ENCODE measurements at places on chromosomes 5 and 9.
A peak's percentile ranks its signal among the peaks of the same experiment; 100 is the strongest.

- DNase-seq = peak; percentile 28
These were observed 112.3 kb downstream of the GCNT1 start for GRCh38 chr9:76571288-76571687.

- DNase-seq = no peak
These were observed 226.6 kb downstream of the EBF1 start for GRCh38 chr5:158873104-158873503.

DNA sequence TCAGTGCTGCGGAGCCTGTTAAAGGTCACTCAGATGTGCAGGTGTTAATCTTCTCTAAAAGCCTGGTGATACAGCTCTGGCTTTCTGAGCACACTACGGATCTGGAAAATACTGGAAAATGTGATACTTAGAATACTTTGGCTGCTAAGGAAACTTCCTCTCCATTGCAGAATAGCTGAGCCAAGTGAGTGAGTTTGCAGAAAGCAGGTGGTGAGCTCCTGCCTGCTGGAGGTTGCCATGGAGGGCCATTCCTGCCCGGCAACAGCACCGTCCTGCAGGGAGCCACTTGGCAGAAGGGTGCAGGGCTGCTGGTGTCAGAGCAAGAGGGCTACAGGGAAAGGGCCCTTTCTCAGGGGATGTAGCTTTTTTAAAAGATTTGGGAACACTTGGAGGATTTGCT lies 40.7 kb downstream of the SECISBP2 start:
- DNase-seq = no peak

DNA sequence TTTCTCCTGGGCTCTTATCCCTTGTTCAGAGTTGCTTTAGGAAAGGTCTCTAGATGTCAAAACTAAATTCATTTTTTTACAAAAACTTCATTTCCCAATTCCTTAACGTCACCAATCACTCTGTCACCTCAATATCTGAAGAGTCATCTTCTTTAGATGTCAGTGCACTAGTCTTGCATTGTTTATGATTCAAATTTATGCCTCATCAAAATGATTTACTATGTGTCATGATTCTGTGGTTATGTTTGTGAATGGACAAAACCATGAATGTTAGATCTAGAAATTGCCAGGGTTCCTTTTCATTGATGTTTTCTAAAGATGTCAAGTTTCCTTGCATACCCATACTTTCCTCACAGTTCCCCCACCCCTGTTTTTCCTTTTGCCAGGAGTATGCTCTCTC lies 21.5 kb downstream of the CWC27 start:
- no peak for DNase-seq

GRCh38 chr5:172444110-172444510 lies 10.2 kb downstream of the SH3PXD2B start:
- no peak for DNase-seq

DNA sequence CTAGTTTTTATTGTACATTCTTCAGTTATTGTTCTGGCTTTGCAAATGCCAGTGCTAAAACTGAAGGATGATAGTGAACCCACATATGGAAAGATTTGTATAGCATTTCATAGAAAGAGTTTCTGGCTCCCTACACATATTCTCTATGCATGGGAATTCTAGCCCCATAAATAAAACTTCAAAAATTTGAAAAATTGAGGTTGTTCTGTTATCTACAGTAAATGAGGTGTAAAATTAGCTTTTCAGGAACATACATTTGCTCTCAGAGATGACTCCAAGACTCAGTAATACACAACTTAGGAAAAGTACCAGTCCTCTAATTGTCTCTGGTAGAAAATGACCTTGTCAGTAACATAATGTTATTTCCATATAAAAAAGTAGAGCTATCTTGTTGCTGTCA lies 80.2 kb upstream of the DPYSL3 start:
- DNase-seq = no peak

GRCh38 chr5:37323607-37324006 lies 47.3 kb downstream of the NUP155 start:
- no peak for DNase-seq

DNA sequence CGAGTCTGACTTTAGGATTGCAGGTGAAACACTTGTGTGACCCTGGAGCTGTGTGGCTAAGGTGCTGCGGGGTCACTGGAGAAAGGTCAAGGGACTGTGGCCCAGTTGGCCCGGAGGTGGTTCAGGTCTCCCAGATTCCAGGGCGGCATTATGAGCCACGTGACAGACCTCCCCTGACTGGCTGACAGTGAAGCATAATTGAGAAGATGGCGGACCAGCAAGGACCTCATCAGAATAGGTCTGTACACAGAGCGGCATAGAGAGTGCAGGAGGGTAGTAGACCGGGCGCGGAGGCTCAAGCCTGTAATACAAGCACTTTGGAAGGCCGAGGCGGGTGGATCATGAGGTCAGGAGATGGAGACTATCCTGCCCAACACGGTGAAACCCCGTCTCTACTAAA lies 815 bp upstream of the ODF2 start:
- no peak for DNase-seq

- DNase-seq = no peak
These were observed 20.2 kb upstream of the FOXB2 start for GRCh38 chr9:76999261-76999660.

GRCh38 chr5:137075163-137075970 lies 423.8 kb downstream of the SPOCK1 start:
- DNase-seq = peak; percentile 51

- peak; percentile 99 for DNase-seq
These were observed at the start of gene MRPS30 for GRCh38 chr5:44808435-44809214. MRPS30 (plus strand) TSS chr5:44808947; CDS start chr5:44808963, 16 bp downstream.

- DNase-seq = no peak
These were observed 156.1 kb downstream of the LURAP1L start for GRCh38 chr9:12930906-12931305.

DNA sequence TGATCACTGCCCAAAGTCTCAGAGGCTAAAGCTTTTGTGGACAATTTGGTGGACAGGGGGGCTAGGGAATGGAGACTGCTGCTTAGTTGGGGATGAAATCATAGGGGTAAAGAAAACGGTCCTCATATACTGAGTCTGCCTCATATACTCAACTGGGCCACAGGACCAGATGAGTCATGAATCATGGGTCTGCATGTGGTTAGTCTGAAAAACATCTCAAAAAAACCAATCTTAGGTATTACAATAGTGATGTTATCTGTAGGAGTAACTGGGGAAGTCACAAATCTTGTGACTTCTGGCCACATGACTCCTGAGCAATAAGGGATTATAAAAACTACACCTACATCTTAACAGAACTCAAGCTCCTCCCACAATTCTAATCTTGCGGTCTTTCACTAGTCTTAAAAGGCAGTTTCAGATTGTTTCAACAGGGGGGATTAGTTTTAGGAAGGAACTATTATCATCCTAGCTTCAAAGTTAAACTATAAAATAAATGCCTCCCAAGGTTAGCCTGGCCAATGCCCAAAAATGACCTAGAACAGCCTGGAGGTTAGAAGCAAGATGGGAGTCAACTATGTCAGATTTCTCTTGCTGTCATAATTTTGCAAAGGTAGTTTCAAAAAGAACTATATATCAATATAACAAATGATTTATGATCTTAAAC lies 17.5 kb downstream of the TMEM161B start:
- peak; percentile 90 for DNase-seq

DNA sequence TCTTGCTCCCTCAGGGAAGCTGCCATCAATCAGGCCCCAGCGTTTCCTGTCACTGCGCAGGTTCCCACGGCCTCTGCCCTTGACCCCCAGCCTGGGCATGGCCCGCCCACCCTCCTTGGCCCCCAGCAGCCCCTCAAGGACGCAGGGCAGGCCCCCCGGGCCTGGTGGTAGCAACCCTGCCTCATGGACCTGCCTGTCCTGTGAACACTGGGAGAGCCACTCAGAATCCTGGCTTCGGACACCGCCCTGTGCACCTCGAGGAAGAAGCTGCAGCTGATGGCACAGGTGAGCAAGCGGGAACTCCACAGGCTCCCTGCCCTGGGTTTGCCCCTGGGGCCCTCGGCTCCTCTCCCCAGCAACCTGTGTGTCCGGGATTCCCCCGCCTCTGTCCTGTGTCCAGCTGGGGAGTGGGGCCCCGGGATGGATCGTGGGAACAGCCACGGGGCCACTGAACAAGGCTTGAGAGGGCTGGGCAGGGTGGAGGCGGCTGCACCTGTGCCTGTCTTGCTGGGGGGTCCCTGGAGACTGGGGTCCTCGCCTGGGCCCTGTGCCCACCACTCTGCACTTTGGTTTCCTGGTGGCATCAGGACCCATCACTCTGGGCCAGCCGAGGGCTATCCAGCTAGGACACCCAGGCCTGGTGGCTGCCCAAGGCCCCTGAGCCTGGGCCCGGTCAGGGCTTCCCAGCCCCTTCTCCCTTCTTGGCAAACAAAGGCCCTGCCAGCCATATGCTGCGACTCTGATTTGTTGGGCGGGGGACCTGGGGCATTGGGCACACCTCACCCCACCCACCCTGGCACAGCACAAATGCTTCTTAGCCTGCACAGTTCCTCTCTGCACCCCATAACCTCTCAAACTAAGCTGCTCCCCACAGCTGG lies 33.5 kb upstream of the EGFL7 start:
- no peak for DNase-seq

DNA sequence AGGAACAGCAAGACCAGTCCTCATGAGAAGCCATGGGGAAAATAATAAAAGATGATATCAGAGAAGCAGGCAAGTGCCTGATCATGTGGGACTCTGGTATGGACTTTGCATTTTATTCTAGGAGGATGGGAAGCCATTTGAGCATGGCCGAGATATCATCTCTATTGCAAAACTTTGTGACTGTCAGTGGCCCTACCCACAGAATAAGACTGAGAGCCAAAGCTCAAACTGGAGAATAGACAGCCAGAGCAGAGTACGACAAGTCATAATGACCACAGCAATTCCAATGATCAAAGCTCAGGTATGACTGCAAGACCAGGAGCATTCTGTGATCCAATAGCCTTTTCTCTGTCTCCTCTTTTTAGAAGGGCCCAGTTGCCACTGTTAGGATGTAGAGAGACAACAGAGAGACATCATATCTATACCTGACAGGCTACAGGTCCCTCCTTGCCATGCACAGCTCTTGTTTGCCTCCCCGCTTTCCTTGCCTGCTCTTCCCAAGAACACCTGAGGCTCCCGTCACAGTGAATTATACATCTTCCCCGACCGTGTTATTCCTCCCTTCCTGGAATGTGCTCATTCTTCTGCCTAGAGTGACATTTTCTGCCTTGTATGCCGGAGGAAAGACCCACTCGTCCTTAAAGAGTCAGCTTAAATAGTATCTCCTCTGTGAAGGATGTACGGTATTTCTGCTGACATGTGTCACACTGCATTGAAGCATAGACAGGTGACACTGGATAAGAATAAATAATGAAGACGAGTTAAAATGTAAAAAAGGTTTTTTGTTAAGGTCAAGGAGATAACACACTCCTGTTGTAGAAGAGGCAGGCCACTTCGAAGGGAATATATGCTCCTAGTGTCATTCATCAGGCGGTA lies 248.7 kb upstream of the MAP3K1 start:
- DNase-seq = peak; percentile 56

GRCh38 chr5:59193616-59194319 lies 610.9 kb downstream of the RAB3C start:
- DNase-seq = no peak

DNA sequence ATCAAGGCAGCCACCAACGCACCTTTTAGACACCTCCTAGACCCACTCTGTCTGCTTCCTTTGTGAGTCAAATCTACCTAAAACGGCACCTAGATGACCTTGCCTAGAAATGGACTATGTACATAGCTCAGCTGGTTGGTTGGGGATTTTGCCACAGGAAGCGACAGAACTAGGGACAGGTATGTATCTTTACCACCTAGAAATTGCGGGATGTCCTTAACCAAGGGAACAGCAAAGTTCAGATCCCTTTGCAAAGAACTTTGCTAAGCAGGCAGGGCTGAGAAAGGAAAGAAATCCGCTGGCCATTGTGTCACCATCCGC lies 2.0 kb upstream of the ENC1 start:
- DNase-seq = no peak

DNA sequence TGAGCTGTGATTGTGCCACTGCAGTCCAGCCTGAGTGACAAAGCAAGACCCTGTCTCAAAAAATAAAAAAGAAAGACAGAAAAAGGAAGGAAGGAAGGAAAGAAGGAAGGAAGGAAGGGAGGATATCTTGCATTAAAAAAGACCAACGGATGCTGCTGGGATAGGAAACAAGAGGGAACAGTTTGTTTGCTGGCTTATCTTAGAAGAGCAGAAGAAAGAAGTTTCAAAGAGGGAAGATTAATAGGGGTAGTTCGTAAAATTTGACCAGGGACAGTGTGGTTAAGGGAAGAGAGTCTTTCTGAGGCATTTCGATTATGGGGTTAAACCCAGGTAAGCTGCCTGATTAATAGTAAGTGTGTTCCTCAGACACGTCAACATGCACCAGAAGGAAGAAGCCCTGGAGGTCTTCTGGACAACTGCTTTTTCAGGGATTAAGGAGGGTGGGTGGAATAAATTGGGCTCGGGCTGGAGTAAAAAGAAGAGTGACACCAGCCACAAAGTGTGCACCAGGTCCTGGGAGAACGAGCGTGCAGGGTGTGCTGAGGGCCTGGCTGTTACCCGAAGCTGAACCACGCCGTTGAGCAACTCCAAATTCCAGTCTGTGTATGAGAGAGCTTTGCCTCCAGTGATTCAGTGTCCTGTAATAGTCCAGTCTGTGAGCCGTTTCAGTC lies 24.8 kb downstream of the FYB1 start:
- DNase-seq = peak; percentile 87

DNA sequence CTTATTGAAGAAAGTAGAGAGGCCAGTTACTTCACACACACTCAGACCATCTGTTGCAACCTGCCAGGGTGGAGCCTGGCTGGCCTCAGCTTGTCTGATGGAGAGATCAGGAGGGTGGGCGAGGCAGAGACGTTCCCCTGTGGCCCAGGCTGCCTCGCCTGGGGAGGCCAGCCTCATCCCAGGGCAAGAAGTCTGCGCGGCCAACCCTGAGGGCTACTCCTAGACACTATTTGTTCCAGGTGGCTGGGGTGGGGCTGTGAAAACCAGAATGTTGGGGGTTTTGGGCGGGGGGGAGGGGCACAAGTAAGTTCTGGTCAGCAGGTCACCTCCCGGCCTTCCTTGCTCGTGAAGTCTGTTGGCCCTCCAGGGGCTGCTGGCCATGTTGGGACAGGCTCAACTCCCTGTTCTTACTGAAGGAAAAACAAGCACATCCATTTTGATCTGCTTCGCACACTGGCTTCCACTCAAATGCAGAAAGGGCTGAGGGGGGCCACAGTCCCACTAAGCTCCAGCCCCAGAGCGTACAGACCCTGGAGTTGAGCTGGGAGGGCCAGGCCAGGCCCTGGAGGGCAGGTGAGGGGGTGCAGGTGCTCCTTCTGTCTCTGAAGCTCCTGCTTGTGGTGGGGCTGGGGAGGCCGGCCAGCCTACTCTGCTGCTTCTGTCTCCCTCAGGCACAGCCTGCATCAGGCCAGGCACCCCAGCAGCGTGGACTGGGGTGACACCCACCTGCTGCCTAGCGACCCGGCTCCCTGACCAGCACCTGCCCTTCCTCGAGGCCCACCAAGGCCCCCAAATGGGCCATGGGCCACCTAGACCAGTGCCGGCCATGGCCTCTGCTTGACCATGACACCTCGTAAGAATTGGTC lies 46.6 kb downstream of the SECISBP2 start:
- no peak for DNase-seq

GRCh38 chr5:110824936-110825441 lies 86.2 kb downstream of the SLC25A46 start:
- peak; percentile 12 for DNase-seq

All from OCI-M1 (cell line).